ENCODE measurements at places on chromosomes 5 and 9.

DNA sequence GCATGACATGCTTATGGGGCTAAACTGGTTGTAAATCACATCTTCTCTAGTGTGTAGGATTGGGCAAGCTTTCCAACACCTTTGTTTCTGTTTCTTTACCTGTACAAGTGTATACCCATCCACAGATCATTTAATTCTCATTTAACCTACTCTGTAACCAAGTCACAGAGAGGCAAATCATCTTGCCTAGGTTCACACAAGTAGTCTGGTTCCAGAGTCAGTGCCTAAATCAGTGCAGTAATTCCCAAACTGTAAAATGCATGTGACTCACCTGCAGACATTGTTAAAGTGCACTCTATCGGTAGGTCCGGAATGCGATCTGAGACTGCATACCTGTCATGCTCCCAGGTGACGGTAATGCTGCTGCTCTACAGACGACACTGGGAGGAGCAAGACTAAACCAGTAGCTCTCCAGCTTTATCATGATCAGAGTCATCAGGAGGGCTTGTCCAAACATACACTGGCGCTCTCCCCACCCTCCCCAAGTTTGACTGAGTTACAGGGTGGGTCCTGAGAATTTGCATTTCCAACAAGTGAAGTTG, 107.9 kb upstream of the FREM1 start:
- no peak for DNase-seq

GRCh38 chr9:105760053-105760452, 65.7 kb downstream of the TMEM38B start:
- DNase-seq: no peak

- DNase-seq: no peak
These were observed 56.6 kb downstream of the RASEF start for GRCh38 chr9:83006378-83006777.

GRCh38 chr5:104170926-104171325, 608.3 kb upstream of the NUDT12 start:
- DNase-seq: no peak

- no peak for DNase-seq
These were observed 51.1 kb downstream of the C9orf50 start for GRCh38 chr9:129569502-129570449.
